ENCODE measurements at places on chromosomes 5 and 9.

GRCh38 chr9:119179701-119180100 lies 189.5 kb downstream of the BRINP1 start:
- no peak for DNase-seq

- no peak for DNase-seq
Observed at GRCh38 chr9:105194234-105194633, 50.2 kb upstream of the SLC44A1 start.

DNA sequence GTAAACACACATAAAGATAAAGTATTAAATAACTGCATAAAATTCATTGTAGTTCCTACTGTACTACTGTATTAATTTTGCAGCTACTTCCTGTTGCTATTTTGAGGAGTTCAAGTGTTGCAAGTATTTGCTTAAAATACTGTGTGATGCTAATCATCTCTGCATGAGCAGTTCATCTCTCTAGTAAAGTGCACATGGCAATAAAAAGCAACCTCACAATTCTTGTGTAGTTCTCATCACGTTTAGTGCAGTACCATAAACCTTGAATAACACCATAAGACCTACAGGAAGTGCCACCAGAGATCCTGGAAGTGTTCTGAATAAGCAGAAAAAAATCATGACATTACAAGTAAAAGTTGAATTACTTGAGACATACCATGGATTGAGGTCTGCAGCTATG lies 34.6 kb downstream of the CPLANE1 start:
- peak; percentile 5 for DNase-seq

DNA sequence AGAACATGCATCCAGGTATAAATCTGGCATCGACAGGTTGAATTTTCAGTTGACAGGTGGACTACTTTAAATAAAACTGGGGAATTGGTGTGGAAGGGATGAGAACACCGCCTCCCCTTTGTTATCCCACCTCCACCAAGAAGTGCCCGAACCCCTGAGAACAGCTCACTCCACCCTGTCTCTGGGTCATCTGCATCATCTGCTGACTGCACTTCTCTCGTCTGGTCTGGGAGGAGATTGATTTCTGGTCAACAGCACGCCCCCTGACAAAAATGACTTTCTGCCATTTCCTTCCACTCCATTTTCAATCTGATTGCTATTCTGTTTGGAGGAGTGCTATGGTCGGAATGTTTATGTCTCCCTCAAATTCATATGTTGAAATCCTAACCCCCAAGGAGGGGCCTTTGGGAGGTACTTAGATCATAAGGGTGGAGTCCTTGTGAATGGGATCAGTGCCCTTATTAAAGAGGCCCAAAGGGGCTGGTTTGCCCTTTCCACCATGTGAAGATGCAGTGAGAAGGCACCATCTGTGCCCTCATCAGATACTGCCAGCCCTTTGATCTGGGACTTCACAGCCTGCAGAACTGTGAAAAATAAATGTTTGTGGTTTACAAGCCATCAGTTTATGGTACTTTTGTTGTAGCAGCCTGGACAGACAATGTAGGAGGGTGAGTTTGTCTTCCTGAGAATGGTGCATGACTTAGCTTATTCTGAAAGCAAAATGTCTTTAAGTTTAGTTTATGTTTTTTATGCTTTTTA lies 145.7 kb downstream of the EGFLAM start:
- no peak for DNase-seq

GRCh38 chr9:29802454-29802853 lies 2229.2 kb upstream of the C9orf72 start:
- DNase-seq = no peak

DNA sequence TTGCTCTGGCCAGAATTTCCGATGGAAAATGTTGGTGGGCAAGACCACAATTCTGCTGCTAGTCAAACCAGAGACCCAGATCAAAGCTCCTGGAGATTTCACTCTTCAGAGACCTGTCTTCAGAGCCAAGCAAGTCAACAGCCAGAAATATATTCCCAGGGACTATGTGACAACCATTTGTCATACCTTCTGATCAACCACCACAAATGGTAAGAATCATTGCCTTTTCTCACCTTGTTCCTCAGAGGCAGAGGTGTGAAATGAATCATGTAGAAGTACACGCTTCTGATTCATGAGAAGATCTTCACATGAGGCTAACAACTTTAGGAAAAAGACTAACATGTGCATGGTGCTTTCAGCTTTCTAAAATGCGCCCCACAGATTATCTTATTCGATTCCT lies 53.5 kb downstream of the SUSD1 start:
- no peak for DNase-seq

DNA sequence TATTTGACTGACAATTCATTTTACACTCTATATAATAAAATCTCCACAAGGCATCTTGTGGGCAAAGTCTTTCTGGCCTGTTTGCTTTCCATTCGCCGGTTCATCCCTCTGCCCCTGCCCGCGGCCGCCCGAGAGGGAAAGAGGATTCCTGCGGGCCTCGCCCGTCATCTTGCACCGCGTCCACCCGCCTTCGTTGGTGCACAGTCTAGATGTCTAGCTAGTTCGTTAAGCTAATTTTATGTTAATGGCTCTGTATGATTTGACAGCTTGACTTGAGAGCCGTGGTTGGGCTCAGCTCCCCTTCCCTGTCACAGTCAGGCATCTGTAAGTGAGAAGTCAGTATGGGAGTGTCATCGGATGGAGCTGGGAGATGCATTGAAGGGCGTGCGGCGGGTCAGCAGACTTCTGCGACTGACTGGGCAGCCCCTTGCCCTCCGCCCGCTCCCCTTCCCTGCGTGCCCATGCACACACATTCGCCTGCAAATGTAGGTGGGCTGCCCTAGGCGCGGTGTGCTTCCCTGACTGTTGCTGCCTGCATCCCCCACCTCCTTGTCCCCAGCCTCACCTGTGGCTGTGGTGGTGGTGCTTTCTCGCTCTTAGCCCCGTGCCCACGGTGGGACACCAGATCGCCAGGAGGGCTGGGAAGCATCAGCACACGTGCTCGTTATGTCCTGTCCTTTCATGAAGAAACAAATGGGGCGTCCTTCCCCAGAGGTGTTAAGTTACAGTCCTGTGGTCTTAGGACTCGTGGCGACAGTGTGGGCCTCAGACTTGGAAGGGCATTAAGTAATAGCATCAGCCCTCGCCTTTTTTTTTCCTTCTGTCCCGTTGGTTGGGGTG lies 25.9 kb upstream of the PRDM12 start:
- DNase-seq = no peak

DNA sequence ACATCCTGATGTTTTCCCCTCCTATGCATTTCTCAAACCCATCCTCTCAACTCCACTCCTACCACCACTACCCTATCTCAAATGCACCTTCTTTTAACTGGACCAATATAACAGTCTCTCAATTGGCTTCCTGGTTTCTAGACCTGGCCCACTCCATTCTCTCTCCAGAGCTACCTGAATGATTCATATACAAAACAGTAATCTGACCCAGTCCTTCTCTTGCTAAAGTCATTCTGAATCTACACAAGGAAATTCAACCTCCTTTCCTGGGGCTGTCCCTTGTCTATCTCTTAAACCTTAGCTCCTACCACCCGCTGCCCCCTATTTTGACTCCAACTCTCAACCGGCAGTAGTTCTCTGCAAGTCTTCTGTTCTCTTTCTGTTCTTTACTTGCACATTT lies 97.2 kb downstream of the PCSK1 start:
- no peak for DNase-seq

DNA sequence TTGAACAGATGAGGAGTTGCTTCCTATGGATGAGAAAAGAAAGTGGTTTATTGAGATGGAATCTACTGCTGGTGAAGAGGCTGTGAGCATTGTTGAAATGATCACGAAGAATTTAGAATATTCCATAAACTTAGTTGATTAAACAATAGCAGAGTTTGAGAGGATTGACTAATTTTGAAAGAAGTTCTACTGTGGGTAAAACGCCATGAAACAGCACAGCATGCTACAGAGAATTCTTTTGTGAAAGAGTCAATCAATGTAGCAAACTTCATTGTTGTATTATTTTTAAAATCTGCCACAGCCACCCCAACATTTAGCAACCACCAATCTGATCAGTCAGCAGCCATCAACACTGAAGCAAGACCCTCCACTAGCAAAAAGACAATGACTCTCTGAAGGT lies 309.1 kb downstream of the SPOCK1 start:
- no peak for DNase-seq

DNA sequence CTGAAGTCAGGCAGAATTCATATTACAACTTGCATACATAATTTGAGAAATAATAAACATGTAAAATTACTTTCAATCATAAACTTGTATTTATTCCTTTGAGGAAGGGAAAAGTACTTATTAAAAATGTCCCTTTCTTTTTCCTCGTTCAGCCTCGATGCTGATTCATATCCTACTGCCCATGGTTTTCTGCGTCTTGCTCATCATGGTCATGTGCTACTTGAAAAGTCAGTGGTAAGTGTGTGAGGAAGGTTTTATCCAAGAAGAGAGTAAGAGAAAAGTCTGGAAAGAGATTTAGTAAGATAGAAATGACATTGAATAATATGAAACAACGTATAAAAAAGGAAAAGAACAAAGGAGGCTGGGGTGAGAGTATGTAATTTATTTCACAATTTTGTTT lies 85.9 kb downstream of the OSMR start:
- no peak for DNase-seq

DNA sequence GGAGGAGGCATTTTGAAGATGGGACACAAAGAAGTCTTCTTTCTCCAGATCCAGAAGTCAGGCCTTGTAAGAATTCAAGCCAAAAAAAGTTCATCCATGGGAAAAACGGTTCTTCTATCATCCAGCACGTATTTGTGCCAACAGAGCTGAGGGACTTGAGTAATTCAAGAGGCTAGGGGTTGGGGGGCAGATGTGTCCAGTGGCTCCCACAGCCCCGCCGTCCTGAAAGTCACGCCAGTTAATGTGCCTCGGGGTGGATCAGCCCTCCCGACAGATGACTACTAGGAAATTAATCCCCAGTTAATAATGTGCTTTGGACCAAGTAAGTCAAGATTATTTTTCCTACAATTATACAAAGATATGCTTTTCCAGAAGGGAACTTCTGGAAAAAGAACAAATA lies 23.4 kb downstream of the NREP start:
- DNase-seq = no peak

DNA sequence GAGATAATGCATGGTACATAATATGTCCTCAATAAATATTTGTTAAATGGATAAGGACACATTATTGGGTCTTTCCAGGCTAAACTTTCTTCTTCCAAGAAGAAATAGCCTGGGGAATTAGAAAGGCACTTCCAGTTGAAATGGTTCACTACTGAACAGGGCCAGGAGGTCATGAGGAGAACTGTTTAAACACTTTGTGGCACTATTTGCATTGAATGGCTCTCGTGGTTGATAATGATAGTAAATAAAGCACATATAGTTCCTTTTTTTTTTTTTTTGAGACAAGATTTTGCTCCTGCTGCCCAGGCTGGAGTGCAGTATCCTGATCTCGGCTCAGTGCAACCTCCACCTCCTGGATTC lies 19.9 kb upstream of the CAST start:
- no peak for DNase-seq

- DNase-seq = peak; percentile 17
Observed at GRCh38 chr5:139696894-139697658, 48.9 kb downstream of the CXXC5 start.

DNA sequence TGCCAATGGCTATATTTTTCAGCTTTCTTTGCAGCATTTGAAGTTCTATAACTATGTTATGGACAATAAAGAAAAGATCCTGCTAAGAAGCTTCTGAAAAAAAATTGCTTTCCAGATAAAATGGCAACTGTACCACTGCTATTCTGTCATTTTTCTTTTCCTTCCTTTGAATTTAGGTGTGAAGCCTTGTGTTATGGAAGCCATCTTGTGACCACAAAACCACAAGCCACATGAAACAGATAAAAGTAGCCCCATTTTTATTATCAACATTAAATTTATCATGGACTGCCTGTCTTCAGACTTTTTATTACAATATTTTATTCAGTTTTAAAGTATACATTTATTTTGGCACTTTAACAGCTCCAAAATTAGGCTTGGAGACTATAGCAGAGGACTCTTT lies 289.9 kb upstream of the ACTBL2 start:
- DNase-seq = no peak

GRCh38 chr9:104869811-104870210 lies 58.1 kb downstream of the ABCA1 start:
- no peak for DNase-seq

DNA sequence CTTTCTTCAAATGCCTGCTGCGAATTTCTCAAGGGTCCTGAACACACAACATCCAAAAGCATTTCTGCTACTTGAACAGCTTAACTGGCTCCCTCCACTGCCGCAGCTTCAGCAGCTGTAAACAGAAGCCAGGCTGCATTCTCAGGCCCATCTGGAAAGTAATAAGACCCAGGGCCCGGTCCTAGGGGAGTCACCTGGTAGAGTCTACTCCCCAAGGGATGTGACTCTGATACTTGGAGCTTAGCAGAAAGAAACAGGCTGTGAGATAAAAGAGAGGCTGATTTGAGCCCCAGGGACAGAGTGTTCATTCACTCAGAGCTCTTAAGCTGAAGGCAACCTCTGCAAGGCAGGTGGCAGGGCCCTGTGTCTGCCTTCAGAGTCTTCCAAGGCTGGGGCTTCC lies 356.8 kb downstream of the SPOCK1 start:
- DNase-seq = no peak

DNA sequence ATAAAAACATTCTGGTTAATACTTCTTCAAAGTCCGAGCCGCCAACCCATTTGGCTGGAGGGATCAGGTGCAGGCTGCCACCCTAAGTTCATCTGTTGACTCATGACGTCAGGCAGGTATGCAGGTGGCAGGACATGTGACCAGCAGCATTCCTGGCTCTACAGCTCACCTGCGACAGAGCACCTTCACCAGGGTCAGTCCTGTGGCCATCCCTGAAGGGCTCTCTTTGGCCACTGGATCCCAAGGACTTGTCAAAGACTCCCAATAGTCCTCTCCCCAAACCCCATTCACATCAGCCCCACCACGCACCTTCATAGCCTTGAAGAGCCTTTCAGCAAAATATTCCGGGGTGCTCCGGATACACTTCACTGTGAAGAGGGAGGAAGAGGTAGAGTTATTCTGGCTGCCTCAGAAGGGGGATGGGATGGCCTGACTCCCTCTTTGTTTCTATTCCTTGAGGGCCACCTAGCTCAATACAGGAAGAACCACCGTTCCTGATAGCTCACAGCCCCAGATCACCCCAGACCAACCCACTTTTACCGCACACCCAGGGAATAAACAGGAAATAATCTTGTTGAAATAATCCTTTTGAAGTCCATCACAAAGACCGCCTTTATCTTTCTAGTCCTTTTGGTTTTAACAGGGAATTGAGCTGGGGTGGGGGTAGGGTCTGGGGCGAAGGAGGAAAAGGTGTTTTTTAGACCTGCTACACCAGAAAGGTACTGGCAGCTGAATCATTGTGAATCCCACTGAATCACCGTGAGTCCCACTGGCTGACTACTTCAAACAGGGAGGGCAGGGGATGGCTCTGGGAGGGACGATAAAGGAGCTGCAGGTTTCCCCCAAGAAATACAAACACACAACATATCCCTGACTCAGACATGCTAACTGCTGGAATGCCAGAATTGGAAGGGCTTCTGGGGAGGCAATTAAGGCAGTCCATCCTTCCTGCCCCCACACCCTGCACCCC lies 26.4 kb downstream of the ANXA6 start:
- DNase-seq = no peak
